Mononuclear cell (primary cell): ENCODE measurements at places on chromosomes 7 and 10. TPM values are rescaled to one million over a fixed set of nuclear protein-coding genes. Genes with fewer than 3 reads are reported as not detected.

The C10orf62 gene
- total RNA-seq: not detected

The AGR2 gene
- not detected for total RNA-seq

The ATXN7L1 gene
- total RNA-seq: 7.1 TPM

The SPDYE5 gene
- total RNA-seq: not detected

The HTRA1 gene
- total RNA-seq: 2.2 TPM

The PRKAR1B gene
- 9.4 TPM for total RNA-seq

The CPVL gene
- 132 TPM for total RNA-seq

The ZNF736 gene
- 31.3 TPM for total RNA-seq

The IDI2 gene
- total RNA-seq: not detected

The VIPR2 gene
- 0.31 TPM for total RNA-seq

The EEPD1 gene
- total RNA-seq: 4.1 TPM

The AKR1D1 gene
- total RNA-seq: not detected

The SSC4D gene
- not detected for total RNA-seq

The SH2D4B gene
- total RNA-seq: 0.10 TPM

The GIMAP2 gene
- total RNA-seq: 159 TPM

The GPR26 gene
- under 0.01 TPM for total RNA-seq

The NUTM2E gene
- total RNA-seq: 0.42 TPM

The KCNH2 gene
- total RNA-seq: 0.94 TPM

The KCP gene
- total RNA-seq: 0.10 TPM

The PLEKHA8 gene
- 5.2 TPM for total RNA-seq

The MYOZ1 gene
- not detected for total RNA-seq

The DLX6 gene
- total RNA-seq: not detected

The ASL gene
- 9.8 TPM for total RNA-seq

The MACROH2A2 gene
- 1.2 TPM for total RNA-seq

The DGKI gene
- 0.21 TPM for total RNA-seq

The CLDN4 gene
- total RNA-seq: 0.10 TPM

The HMX3 gene
- not detected for total RNA-seq

The KAT6B gene
- 86.4 TPM for total RNA-seq

The OR9A2 gene
- not detected for total RNA-seq

The THSD7A gene
- total RNA-seq: 0.10 TPM

The DYDC1 gene
- not detected for total RNA-seq

The CCDC201 gene
- total RNA-seq: not detected

The PAPOLB gene
- total RNA-seq: not detected

The AKR1B15 gene
- not detected for total RNA-seq

The FKBP9 gene
- total RNA-seq: 1.2 TPM

The CD36 gene
- total RNA-seq: 364 TPM

The SPDYE2B gene
- total RNA-seq: 0.21 TPM

The HOXA6 gene
- not detected for total RNA-seq

The RAPGEF5 gene
- 0.63 TPM for total RNA-seq

The ATOH7 gene
- not detected for total RNA-seq

The PTPRN2 gene
- 0.31 TPM for total RNA-seq

The MACC1 gene
- 1.0 TPM for total RNA-seq

The ADRB1 gene
- total RNA-seq: 2.4 TPM

The GSTO2 gene
- 0.84 TPM for total RNA-seq

The AKR1E2 gene
- total RNA-seq: 19.3 TPM

The CFAP58 gene
- 0.10 TPM for total RNA-seq

The EVX1 gene
- total RNA-seq: not detected

The TMEM178B gene
- total RNA-seq: 0.10 TPM

The PLA2G12B gene
- not detected for total RNA-seq

The TAS2R41 gene
- total RNA-seq: 2.0 TPM

The TMEM72 gene
- not detected for total RNA-seq
